Activated CD4-positive, alpha-beta T cell treated with anti-CD3 and anti-CD28 coated beads, Interleukin-2, amount 50 U/mL, for 1 hour (primary cell): ENCODE measurements at places on chromosomes 3 and 15.

DNA sequence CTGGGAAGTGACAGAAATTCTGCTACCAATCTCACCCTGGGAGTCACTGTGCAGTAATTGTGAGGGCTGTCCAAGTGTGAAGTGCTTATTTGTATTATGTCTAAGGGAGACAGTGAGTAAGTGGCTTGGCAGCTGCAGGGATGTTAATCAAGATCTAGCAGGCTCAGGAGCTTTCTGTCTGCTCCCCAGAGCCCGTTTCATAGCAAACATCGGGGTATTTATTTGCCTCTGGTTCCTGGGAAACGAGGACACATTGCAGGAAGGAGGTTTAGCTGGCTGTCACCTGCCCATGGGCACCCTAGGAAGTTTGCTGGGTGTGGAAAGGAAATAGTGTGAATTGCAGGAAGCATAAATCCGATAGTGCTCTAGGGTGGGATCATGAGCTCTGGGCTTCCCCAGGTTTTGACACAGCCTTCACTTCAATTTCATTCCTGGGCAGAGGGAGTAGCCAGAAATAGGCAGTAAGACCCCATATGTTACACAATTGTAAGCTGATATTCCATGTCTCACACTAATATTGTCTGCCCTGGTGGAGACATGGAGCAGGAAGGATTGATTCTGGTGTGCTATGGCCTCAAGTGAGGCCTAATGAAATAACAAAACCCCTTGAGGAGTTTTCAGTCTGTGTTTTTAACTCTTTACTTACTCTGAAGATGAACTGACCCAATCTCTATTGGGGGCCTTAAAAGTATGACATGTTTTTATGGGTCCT, 74.1 kb upstream of the MITF start:
- DNase-seq, result no peak

DNA sequence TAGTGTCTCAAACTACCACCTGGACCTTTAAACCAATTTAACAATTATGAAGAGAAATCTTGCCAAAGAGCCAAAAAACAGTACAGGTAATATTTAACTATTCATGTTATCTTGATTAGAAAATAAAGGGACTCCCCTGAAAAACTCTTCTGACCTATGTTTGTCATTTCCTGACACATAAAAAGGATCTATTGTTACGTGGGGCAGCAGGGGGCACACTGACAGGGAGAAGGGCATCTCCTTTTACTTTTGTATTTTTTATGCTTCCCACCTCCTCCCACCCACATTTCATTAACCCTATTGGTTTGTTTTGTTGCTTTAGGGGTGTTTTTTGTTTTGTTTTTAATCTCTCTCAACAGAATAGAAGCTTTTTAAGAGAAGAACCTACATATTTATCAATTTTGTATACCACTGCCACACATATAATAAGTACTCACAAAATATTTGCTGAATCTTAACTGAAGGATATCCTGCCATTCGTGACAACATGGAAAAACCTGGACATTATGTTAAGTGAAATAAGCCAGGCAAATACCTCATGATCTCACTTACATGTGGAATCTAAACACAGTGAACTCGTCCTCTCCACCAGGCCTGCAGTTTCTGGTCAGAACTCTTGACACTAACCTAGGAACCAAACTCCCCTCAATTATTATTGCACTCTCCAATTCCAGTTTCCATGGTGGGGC, 17.7 kb downstream of the STAG1 start:
- no peak for DNase-seq

DNA sequence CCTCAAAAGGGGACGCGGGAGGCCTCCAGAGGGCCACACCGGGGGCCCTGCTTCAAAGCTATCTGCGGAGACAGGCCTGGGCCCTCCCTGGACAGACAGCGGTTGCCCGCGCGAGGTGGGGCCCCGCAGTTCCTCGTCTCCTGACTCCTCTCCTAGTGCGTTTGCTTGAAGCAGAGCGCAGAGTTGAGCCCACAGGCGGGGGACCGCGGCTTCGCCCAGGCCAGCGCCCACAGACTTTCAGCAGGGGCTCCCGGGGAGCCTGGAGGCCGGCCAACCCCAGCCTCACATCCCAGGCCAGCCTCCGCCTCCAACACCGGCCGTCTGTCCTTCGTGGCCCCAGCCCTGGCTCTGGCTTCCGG, 540 bp upstream of the ADAMTS7 start:
- no peak for DNase-seq

- DNase-seq, result no peak
These were observed 23.4 kb upstream of the NOX5 start for GRCh38 chr15:68990992-68991500.

DNA sequence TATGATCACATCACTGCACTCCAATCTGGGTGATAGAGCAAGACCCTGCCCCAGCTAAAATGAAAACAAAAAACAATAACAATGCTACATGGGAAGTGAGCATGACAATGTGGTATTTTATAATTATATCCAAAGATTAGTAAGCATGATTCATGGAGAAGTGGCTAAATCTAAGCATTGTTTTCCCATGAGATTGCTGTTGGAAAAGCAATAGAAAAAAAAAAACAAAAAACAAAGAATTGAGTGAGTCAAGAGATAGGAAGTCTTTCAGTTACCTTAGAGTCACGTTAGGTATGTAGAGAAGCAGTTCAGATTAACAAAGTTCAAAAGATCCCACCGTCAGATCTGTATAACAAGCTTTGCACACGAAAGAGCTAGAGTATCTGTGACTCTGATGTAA, 210.3 kb upstream of the CNTN6 start:
- no peak for DNase-seq

DNA sequence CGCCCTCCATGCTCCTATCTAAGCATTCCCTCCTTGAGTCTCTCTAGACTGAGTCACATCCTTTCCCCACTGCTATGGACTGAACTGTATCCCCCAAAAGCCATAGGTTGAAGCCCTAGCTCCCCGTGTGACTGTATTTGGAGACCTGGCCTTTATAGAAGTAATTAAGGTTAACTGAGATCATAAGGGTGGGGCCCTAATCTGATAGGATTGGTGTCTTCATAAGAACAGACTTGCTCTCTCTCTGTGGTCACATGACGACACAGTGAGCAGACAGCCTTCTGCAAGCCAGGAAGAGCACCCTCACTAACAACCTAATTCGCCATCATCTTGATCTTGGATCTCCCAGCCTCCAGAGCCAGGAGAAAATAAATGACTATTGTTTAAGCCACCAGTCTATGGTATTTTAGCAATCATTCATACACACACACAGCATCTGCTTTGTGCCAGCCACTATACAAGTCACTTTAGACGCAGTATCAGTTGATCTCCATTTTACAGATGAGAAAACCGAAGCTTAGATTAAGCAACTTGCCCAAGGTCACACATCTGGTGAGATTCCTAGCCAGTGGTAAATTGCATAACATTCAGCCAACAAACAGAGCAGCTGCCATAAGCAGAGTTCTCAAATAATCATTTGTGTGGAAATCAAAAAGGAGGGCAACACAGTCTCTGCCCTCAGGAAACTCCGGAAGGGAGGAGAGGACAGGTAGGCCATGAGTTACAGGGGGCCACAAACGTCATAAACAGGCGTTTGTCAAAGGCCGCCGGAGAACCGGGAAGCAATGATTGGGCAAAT, 66.3 kb upstream of the HES1 start:
- DNase-seq, result no peak

DNA sequence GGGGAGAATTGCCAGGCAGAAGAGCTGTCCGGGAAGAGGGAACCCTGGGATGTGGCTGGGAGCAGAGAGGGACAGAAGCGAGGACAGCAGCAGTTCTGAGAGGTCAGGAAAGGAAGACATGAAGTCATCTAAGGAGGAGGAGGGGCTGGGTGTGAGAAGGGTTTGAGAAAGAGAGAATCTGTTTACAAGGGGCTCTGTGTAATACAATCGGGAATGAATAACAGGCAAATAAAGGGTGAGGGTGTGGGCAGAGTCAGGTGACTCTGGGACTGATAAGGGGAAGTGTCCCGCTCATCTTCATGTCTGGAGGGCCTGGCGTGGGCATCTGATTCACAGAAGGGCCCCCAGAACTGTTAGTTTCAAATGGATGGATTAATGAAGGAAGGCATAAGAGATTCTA, 191.3 kb downstream of the XXYLT1 start:
- DNase-seq, result no peak

GRCh38 chr3:16064642-16065414, 109.7 kb upstream of the GALNT15 start:
- no peak for DNase-seq

GRCh38 chr3:66037986-66038369, 740 bp downstream of the MAGI1 start:
- no peak for DNase-seq

DNA sequence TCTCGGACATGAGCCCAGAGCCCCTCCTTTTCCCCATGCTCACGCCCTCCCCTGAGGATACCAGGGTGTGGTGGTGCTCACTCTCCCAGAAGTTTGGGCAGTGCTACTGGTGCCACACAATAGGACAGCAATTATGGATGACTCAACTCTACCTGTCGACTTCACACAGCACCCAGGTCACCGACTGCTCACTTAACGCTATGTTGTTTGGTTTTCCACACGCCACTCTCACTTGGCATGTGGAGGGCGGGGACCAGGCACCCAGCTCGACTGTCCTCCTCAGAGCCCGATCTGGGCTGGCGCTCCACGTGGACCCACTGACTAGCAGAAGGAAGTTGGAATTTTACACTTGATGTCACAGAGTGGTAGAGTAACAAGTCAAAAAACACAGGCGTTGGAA, 30.9 kb downstream of the STIMATE start:
- no peak for DNase-seq

GRCh38 chr3:194937882-194938321, 252.2 kb downstream of the FAM43A start:
- DNase-seq, result no peak

DNA sequence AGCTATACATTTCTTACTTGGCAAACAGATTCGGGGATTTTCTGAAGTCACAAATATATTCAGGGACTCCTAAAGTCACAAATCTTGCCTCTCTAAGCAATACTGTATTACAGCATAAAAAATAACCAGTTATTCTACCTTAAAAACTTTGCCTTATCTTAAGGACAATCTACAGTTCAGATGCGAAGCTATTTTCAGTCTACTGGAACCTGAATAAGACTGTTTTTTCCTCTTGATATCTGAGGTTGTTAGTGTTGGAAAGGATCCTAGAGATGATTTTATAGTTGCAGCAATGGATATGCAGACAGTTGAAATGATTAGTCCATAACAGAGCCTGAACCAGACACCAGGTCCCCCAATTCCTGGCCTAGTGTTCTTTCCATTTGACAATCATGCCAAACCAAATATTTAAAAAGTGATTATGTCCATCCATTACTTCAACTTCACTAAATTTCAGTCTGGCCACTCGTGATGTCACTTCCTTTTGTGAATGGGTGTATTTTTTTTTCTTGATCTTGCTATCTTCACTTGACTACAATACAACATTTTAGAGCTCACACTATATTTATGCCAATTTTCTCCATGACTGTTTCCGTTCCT, 1.8 kb downstream of the HDGFL3 start:
- DNase-seq, result no peak

- no peak for DNase-seq
These were observed 57.2 kb upstream of the USP3 start for GRCh38 chr15:63447017-63447676.

- no peak for DNase-seq
These were observed 83.1 kb downstream of the PGPEP1L start for GRCh38 chr15:98924401-98925049.

DNA sequence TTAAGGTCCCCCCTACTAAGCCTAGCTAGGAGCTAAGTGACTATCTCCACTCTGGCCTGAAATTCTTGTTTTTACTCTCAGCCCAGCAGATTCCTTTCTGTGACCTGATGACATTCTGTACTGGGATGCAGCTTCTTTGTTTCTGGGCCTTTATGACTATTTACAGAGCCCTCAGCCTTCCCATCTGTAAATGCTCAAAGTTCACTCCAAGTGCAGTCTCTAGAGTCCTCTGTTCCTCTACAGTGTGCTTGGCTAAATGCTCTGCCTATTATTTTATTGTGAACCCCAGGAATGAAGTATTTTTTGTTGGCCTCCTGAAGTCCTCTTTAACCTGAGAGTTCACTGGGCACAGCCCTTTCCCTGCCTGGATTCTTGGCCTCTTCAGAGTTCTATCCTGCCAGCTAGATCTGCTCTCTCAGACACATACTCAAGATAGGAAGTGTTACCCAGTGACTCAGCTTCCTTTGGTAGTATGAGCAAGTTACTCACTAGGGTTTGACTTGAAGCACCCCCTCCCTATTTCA, 278.1 kb upstream of the P2RY1 start:
- no peak for DNase-seq

DNA sequence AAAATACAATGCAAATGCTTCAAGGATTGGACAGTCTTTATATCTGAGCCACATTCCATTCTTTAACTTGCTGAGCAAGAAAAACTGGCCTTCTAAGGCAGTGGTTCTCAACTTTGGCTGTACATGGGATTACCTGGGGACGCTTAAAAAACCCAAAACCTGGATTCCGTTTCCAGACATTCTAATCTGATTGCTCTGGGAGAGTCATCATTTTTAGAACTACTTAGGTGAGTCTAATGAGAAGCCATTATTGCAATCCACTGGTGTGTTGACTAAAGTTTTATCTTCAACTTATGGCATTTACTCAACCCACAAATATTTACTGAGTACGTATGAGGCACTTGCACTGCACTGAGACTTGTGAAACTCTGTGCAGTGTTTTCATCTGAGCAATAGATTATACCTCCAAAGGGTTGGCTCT, 195.7 kb upstream of the ATP11B start:
- DNase-seq, result no peak

GRCh38 chr3:186976837-186977750, 46.8 kb downstream of the ST6GAL1 start:
- no peak for DNase-seq

DNA sequence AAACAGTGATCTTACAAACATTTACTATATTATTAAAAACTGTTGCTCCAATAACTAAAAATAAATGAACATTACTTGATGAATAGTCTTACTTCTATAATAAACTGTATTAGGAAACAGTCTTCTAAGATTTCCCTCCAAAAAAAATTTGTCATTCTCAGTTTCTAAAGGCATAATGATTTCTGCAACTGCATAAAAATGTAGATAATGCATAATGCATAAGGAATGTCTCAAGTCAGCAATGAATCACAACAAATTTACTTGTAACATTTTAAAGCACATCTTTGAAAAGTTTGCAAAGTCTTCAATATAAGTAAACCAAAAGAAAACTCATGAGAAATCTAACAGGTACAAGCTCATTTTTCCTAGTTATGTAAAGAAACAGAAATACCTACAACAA, 113.5 kb downstream of the VPS13C start:
- DNase-seq, result no peak

- DNase-seq, result no peak
These were observed 124.0 kb downstream of the CNTN6 start for GRCh38 chr3:1216856-1217255.

- DNase-seq, result no peak
These were observed 3.6 kb downstream of the HAPLN3 start for GRCh38 chr15:88891540-88892254.

- no peak for DNase-seq
These were observed 231.7 kb downstream of the PTPRG start for GRCh38 chr3:61793056-61793455.

DNA sequence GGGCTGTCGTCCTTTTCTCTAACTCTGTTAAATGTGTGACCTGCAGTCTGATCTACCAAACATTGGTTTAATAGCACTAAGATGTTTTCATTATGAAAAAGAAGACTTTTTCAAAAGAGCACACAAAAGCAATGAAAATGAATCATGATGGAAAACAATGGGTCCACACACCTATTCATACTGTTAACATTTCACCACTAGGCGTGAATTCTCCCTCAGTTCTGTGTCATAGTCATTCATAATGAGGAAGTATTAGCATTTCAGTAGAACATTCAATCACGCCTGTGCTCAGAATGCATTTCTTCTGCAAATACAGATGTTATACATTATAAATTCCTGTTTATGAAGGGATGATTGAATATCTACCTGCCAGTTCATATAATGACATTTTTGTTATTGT, 35.9 kb downstream of the EIF4E3 start:
- DNase-seq, result no peak
